ENCODE measurements at places on chromosomes 4 and X.

GRCh38 chr4:126807132-126807531 is 825.6 kb upstream of the INTU start:
- no peak for DNase-seq

DNA sequence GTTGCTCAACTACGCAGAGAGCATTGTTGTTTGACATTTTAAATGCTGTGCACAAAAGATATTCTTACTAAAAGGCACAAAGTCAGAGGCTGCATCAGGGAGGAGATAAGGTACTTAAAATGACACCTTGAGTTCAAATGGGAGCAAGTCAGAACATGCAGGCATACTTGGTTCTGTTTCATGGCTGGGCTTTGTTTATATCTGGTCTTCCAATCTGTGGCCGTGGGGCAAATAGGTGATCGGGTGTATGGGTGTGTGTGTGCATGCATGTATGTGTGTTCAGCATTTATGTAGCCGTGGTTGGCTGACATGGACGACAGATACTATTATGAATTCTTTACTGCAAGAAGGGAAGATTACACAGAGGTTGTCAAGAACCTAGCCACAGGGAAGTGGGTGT is 106.1 kb downstream of the RASL11B start:
- DNase-seq: no peak

DNA sequence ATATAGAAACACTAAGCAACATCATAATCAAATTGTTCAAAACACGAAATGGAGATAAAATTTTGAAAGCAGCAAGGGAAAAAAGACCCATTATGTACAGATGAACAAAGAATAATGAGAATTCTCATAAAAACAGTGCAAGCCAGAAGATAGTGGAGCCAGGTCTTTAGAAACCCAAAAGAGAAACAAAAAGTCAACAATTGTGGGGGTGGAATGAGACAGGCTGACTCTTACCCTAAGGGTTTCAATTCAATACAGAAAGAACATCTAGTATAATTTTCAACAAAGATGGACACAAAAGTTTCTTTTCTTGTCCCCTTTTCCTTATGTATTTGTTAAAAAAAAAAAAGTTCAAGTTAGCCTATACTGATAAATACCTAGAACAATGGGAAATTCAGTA is 34.0 kb upstream of the MAGEB2 start:
- no peak for DNase-seq

DNA sequence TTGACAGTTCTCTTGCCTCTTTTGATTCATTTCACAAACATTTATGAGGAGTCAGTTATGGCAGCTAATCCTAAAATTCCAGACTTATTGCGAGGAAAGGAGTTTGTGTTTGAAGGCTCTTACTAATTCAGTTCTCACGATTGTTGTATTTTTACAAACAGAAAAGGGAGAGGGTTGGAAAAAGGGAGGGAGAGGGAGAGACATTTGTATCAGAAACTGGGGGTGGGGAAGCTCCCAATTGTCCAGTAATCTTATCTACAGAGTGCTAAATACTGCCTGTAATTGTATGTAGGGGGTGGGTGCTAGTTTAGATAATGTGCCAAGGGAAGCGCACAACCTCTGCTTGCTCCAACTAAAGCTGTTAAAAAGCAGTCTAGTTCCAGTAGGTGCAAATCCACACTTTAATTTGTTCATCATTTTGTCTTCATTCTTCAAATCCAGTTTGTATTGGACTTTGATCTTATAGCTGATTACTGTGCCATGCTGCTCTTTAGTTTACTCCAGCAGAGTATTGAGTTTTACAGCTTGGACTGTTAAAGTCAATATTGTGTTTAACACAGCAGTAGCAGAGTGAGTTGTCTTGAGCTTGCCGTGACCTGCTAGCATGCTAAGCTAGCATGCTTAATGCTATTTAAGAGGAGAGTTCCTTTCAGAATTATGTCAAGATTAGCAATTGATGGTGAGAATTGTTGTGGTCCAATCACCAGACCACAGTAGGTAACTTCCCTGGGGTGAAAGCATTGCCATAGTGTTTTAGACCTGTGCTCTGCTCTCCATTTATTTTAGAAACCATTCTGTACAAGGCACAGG is 13.9 kb downstream of the FNIP2 start:
- no peak for DNase-seq

DNA sequence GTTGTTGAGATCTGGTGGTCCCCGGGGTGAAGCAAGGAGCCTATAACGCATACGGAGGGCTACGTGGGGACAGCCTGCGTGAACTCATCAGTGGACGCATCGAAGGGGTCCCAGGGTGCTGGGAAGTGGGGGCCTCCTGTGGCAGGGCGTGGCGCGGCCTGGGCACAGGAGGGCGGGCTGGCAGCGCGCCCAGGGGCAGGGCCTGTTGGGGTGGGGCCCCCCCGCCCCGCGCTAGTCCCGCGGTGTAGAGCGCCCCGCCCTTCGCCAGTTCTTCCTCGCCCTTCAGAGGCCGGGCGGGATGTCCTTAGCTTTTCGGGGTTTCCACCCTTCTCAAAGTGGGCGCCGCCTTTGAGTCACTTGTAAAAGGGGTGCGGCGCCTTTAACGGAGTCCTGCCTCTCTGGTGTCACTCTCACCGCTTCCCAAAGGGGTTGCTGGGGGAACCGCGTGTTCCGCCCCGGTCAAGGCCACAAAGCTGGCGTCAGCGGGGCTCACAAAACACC is 632 bp downstream of the PLP2 start:
- peak; percentile 38 for DNase-seq

GRCh38 chrX:148947399-148947975 is 447.1 kb downstream of the AFF2 start:
- DNase-seq: no peak

All from stimulated activated CD4-positive, alpha-beta T cell treated with anti-CD3 and anti-CD28 coated beads, TNF-alpha, amount 100 ng/mL, for 1 hour (primary cell).